H1 (cell line): ENCODE measurements at places on chromosomes 2 and 18. TPM values are rescaled to one million over a fixed set of nuclear protein-coding genes. Genes with fewer than 3 reads are reported as not detected.
A peak's percentile ranks its signal among the peaks of the same experiment; 100 is the strongest.

IL1RL1 gene
- not detected in 2 replicates for total RNA-seq

GNLY gene
- not detected in 2 replicates for total RNA-seq

SLC11A1 gene
- 0.21 and 0.43 TPM in 2 replicates for total RNA-seq

G6PC2 gene
- not detected in 2 replicates for total RNA-seq

GKN2 gene
- total RNA-seq = not detected in 2 replicates

CPO gene
- total RNA-seq = 1.3 and 1.9 TPM in 2 replicates

SERPINB2 gene
- total RNA-seq = not detected in 2 replicates

ZNF396 gene
- 0.74 and 0.94 TPM in 2 replicates for total RNA-seq

DNA sequence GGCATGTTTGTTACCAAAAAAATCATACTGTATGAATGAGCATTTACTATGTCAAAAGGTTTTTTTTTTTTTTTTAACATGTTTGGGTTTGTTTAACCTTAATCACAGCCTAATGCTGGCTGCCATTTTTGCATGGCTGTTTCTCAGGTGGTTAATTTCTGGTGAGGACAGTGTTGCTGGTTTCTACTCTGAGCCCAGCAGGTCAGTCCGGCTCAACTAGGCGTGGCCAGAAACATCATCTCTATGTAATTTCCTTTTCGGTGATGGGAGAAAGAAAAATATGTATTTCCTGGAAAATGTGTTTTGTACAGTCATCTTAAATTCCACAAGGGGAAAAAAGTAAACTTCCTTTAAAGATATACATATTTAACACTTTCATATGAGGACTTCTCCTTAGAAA, 24.9 kb upstream of the BZW1 start:
- H3K36me3 ChIP-seq = no peaks in the 10 kb centered on the region
- no peak for DNase-seq
- no peak overlapping the region for H3K4me3 ChIP-seq

GRCh38 chr2:236190674-236191073, 22.5 kb upstream of the GBX2 start:
- no peaks in the 10 kb centered on the region for H3K36me3 ChIP-seq
- H3K27ac ChIP-seq = no peak overlapping the region
- no peaks in the 10 kb centered on the region for H3K27me3 ChIP-seq
- DNase-seq = no peak
- no peak overlapping the region for H3K4me3 ChIP-seq

GRCh38 chr2:167127135-167127534, 238.9 kb downstream of the XIRP2 start:
- H3K4me3 ChIP-seq = no peak overlapping the region
- DNase-seq = no peak
- no peaks in the 10 kb centered on the region for H3K27me3 ChIP-seq

GRCh38 chr2:71892896-71893295, 254.8 kb downstream of the CYP26B1 start:
- H3K27me3 ChIP-seq = no peaks in the 10 kb centered on the region
- no peak for DNase-seq
- H3K36me3 ChIP-seq = no peaks in the 10 kb centered on the region
- no peak overlapping the region for H3K4me3 ChIP-seq
- no peaks in the 10 kb centered on the region for H3K4me1 ChIP-seq

DNA sequence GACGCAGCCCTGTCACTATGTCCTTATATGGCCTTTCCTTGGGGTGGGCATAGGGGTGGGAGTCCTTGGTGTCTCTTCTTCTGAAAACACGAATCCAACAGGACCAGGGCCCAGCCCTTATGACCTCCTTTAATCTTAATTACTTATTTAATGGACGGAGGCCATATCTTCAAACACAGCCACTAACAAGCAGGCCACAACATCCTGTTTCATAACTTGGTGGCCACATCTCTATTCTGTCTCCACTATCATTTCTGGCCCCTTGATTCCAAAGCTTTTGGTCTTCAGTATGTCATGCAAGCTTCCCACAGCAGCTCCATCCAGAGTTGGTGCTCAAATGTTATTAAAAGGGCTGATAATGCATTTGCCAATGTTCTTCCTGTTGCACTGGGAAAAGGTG, 287.3 kb upstream of the SMIM21 start:
- H3K4me1 ChIP-seq = no peaks in the 10 kb centered on the region
- H3K27me3 ChIP-seq = no peaks in the 10 kb centered on the region
- H3K27ac ChIP-seq = no peak overlapping the region
- H3K36me3 ChIP-seq = no peaks in the 10 kb centered on the region

DNA sequence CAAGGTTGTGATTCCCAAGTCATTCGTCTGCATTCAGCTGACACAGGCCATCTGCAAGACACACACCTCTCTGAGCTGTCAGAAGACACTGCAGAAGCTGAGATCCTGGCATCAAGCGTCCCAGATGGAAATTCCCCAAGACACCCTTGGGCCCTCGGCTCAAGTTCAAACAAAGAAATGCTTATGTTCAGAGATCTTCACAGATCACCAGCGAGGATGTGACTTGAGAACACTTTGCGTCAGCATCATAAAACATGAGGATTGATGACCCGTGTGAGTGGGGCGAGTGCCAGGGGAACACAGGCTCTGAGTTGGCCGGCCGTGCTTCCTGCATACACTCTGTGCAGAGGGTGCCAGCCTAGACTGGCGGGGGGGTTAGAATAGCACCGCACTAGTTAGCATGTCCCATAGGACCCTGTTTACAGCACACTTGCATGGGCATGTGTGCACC, 36.8 kb downstream of the KCNIP3 start:
- no peaks in the 10 kb centered on the region for H3K27me3 ChIP-seq
- no peak for DNase-seq
- no peak overlapping the region for H3K4me3 ChIP-seq
- no peaks in the 10 kb centered on the region for H3K4me1 ChIP-seq
- no peaks in the 10 kb centered on the region for H3K36me3 ChIP-seq
- no peak overlapping the region for H3K27ac ChIP-seq

- no peaks in the 10 kb centered on the region for H3K27me3 ChIP-seq
- no peak for DNase-seq
- H3K36me3 ChIP-seq = no peaks in the 10 kb centered on the region
Observed at GRCh38 chr2:143473216-143473615, 344.0 kb downstream of the ARHGAP15 start.

DNA sequence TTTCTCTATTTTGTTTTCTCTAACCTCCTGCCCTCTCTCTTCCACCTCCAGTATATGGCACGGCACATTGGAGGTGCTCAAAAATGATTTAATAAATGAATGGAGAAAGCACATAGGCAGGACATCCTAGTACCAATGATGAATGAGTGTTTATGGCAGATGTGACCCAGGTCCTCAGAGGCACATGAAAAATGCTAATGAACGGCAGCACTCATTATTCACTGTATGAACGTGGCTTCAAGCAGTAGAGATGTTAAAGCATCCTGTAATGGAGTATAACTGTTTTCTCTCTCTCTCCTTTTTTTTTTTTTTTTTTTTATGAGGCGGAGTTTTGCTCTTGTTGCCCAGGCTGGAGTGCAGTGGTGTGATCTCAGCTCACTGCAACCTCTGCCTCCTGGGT, 72.4 kb downstream of the MBP start:
- H3K27ac ChIP-seq = no peak overlapping the region
- DNase-seq = no peak
- no peak overlapping the region for H3K4me3 ChIP-seq
- H3K36me3 ChIP-seq = no peaks in the 10 kb centered on the region

DNA sequence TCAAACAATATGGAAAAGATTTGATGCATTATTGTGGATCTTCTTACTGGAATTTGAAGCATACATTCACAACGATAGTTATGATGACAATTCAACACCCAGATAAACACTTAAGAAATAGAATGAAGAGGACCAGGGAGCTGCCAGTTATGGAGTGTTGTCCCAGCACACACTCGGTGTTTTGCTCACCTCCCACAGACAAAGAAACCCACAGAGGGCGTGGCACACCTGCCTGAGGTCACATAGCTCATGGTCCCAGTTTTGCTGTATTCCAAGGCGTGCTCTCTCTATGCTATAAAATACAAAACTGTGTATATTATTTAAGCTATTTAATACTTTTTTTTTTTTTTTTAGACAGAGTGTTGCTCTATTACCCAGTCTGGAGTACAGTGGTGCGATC, 31.1 kb downstream of the EFR3B start:
- no peak overlapping the region for H3K4me3 ChIP-seq
- no peak overlapping the region for H3K27ac ChIP-seq
- no peaks in the 10 kb centered on the region for H3K4me1 ChIP-seq
- no peaks in the 10 kb centered on the region for H3K27me3 ChIP-seq
- no peak for DNase-seq

DNA sequence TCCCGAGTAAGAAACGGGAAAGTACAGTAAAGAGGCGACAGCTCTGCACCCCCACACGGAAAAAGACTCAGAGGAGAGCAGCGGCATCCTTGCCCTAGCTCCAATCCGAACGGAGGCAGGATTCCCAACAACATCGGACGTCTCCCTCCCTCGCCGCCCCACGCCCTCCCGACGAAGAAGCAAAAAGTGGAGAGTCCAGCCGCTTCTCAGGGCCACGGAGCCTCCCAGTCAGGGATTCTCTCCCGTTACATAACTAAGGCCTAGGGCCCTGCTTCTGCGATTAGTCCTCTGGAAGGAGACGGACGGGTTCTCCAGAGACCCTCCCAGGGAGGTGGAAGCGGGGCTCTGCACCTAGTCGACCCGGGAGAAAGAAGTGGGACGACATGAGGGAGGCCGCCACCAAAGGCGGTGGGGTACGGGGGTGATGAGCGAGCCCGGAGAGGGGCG, 587 bp downstream of the SUMO1 start:
- peak overlapping the region; percentile 98 for H3K4me3 ChIP-seq
- DNase-seq = no peak
- no peaks in the 10 kb centered on the region for H3K27me3 ChIP-seq
- peak overlapping the region; percentile 96 for H3K27ac ChIP-seq
- no peaks in the 10 kb centered on the region for H3K4me1 ChIP-seq

DNA sequence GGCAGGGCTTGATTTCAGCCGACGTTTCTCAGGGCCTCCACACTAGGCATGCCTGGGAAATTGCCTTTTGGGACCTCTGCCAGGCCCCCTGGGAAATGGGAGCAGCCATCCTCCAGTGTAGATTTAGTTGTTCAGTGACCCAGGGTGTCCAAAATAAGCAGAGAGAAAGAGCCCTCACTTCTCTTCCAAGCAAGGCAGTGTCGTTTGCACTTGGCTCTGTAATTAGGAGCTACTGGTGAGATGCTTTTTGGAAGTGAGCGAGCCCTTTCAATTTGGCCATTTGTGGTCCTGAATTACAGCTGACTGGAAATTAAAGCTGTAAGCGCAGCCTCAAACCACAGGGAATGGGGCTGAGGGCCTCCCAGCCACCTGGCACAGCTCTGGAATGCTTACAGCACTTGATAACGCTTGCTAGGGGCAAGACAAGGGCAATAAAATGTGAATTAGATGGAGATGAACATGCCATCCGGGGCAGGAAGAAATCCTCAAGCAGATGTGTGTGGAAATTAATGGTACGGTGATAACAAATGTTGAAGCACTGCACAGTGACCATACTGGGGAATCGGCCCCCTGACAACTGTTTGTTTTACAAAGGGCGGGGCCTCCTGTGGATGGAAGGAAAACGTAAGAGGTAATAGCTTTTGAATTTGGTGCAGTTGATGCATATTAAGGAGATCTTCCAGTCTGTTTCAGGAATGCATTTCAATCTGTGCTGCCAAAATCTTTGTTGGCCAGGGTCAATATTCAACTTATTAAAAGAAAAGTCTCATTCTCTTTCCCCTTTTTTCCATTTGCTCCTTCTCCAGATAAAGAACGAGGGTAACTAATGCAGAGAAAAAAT, 173.1 kb downstream of the UXS1 start:
- H3K36me3 ChIP-seq = no peaks in the 10 kb centered on the region
- H3K27ac ChIP-seq = no peak overlapping the region
- no peaks in the 10 kb centered on the region for H3K27me3 ChIP-seq
- DNase-seq = no peak

- H3K27ac ChIP-seq = no peak overlapping the region
- H3K27me3 ChIP-seq = no peaks in the 10 kb centered on the region
- no peak for DNase-seq
- no peak overlapping the region for H3K4me3 ChIP-seq
- H3K36me3 ChIP-seq = no peaks in the 10 kb centered on the region
Observed at GRCh38 chr2:238507836-238508235, 81.1 kb downstream of the ASB1 start.

DNA sequence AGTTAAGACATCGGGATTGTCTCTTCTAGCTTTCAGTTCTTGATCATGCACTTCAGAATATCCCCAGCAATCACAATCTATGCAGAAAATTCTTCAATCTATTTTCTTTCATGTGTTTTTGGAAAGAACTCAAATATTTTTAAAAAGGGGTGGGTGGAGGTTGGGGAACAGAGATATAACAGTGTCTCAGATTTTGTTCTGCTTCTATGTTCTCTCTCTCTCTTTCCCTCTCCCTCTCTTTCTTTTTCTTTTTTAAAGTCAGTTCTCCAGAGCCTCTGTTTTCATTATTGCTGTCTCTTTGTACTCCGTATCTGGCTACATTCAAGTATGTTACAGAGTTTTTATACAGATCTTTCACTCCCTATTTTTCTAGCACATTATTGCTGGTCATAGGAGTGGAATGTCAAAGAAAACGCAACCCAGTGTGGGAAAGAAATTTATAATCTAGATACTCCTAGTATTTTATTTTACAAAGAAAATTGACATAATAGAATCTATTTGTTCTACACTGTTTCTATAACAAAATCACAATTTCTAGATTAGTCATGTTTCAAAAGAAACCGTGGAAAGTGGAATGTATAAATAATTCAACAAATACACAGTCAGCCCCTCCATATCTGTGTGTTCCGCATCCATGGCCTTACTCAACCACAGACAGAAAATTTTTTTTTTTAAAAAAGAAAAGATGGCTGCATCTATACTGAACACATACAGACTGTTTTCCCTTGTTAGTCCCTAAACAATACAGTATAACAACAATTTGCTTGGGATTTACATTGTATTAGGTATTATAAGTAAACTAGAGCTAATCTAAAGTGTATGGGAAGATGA, 11.2 kb upstream of the NEMP2 start:
- DNase-seq = no peak
- no peak overlapping the region for H3K27ac ChIP-seq
- H3K4me3 ChIP-seq = no peak overlapping the region
